ENCODE measurements at places on chromosomes 4 and X.

DNA sequence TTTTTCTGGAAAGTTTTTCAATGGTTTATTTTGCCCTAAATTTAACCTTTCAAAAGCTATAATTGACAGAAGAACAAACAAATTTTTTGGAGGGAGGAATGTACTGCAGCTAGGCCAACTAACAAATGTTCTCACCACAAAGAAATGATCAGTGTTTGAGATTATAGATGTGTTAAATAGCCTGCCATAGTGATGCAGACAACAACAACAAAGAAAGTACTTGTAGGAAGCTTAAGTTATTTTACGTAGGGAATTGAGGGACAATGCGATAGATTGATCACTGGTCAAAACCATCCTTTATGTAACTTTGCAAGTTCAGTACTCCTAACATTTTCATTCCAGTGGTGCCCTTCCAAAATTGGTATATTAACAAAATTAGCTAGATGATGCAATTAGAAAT is 340.4 kb downstream of the SH3BGRL start:
- DNase-seq, result no peak

DNA sequence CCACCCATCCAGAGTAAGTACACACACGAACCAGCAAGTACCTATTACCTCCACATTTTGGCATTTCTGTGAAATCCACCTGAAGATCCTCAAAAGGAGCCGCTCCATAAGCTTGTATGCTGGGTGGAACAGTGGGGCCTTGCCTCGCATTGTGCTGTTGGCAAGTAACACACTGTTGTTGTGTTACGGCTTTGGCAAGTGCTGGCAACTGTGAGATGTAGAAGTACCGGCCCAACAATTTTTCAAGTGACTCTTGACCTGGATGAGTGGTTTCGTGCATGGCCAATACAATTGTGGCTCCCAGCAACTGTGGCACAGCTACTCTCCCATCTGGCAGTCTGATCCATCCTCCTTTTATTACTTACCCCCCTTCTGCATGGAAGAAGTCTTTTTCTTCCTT is 128.7 kb downstream of the CCNB3 start:
- no peak for DNase-seq

GRCh38 chr4:152334931-152335330 is 201.0 kb downstream of the FBXW7 start:
- DNase-seq, result no peak

DNA sequence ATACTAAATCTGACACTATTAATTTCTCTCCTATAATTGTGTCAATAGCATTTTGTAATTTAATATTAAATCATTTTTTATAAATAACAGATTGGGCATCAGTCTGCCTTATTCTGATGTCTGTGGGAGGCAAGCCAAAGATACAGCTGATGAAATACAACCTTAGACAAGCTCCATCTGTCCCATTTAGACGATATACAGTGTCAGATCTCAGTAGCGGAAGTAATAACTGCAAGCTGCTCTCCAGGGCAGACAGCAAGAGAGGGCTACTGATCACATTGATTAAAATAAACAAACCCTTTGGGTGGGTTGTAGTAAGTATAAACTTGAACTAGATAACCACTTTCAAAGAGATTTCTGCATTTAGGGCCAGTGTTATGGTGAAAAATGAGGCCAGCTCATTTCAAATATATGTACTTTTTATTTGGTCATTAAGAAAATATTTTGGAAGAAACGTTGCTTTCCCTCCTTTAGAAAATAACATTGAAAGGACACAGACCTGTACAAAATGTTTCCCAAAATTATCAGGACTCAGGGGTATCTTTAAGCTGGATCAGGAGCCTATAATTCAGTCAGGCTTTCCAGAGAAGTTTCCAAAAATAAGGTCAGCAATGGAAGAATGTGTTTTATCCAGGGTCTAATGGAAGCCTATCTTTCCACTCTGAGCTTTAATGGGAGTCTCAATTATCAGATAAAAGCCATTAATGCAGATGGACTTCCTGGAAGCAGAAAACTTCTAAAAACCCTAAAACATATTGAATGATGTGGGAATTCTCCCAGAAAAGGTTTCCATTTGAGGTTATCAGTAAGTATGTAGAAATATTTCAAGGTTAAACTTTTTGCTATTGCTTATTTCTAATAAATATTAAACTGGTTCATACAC is 1028.8 kb upstream of the IGFBP7 start:
- DNase-seq, result no peak
